GM23248 (cell line): ENCODE measurements at places on chromosomes 2 and 18. TPM values are rescaled to one million over a fixed set of nuclear protein-coding genes. Genes with fewer than 3 reads are reported as not detected.

NEURL3 gene
- polyA plus RNA-seq: not detected in 2 replicates

SKOR2 gene
- not detected in 2 replicates for polyA plus RNA-seq

TMEFF2 gene
- polyA plus RNA-seq: 0.13 TPM in 1 of 2 replicates, not detected in the other

MOCOS gene
- 14.3 and 17.9 TPM in 2 replicates for polyA plus RNA-seq

MOGAT1 gene
- polyA plus RNA-seq: not detected in 2 replicates

GAL3ST2 gene
- not detected in 2 replicates for polyA plus RNA-seq

ELMOD3 gene
- polyA plus RNA-seq: 12.8 and 15.3 TPM in 2 replicates

DUSP2 gene
- 3.1 and 3.3 TPM in 2 replicates for polyA plus RNA-seq

SATB2 gene
- 2.1 and 3.0 TPM in 2 replicates for polyA plus RNA-seq

G6PC2 gene
- not detected in 2 replicates for polyA plus RNA-seq

MYOM1 gene
- polyA plus RNA-seq: 0.42 and 0.64 TPM in 2 replicates

MLPH gene
- 10.8 and 14.9 TPM in 2 replicates for polyA plus RNA-seq

SP100 gene
- 108 TPM in 2 replicates for polyA plus RNA-seq

CGREF1 gene
- polyA plus RNA-seq: 17.2 and 17.8 TPM in 2 replicates

CCBE1 gene
- polyA plus RNA-seq: 33.6 and 38.2 TPM in 2 replicates

TCF23 gene
- polyA plus RNA-seq: not detected in 2 replicates

GKN2 gene
- polyA plus RNA-seq: not detected in 2 replicates

ICOS gene
- not detected in 2 replicates for polyA plus RNA-seq

IL36B gene
- not detected in 2 replicates for polyA plus RNA-seq

VPS4B gene
- polyA plus RNA-seq: 43.3 and 49.2 TPM in 2 replicates

CACNB4 gene
- polyA plus RNA-seq: 0.05 TPM in 1 of 2 replicates, not detected in the other

HOXD3 gene
- polyA plus RNA-seq: 1.9 and 2.3 TPM in 2 replicates

PARD3B gene
- 2.5 and 3.3 TPM in 2 replicates for polyA plus RNA-seq

CABYR gene
- polyA plus RNA-seq: 3.6 and 4.5 TPM in 2 replicates

MYO1B gene
- 120 and 126 TPM in 2 replicates for polyA plus RNA-seq

HDHD2 gene
- 23.6 and 25.4 TPM in 2 replicates for polyA plus RNA-seq

GPR55 gene
- 0.20 TPM in 1 of 2 replicates, not detected in the other for polyA plus RNA-seq

ABCG8 gene
- 0.04 TPM in 1 of 2 replicates, not detected in the other for polyA plus RNA-seq

LRRC30 gene
- polyA plus RNA-seq: not detected in 2 replicates

RBM43 gene
- polyA plus RNA-seq: 2.4 and 3.1 TPM in 2 replicates

MRPL33 gene
- 338 and 340 TPM in 2 replicates for polyA plus RNA-seq

AFG3L2 gene
- 26.8 and 28.1 TPM in 2 replicates for polyA plus RNA-seq

HAAO gene
- polyA plus RNA-seq: 0.36 TPM in 1 of 2 replicates, not detected in the other

ZNF397 gene
- polyA plus RNA-seq: 6.5 and 8.2 TPM in 2 replicates

CELF4 gene
- polyA plus RNA-seq: 0.24 TPM in 1 of 2 replicates, not detected in the other

RSAD2 gene
- not detected in 2 replicates for polyA plus RNA-seq

HMSD gene
- polyA plus RNA-seq: 0.83 TPM in 1 of 2 replicates, not detected in the other
